Left cardiac atrium (tissue), 4 donors: ENCODE measurements at places on chromosomes 12 and 14. TPM values are rescaled to one million over a fixed set of nuclear protein-coding genes. Genes with fewer than 3 reads are reported as not detected.

RAD51AP1 gene
- total RNA-seq, result 2.8 TPM

KRT2 gene
- total RNA-seq, result not detected

AMN gene
- 0.68 TPM for total RNA-seq

GNB3 gene
- total RNA-seq, result 5.8 TPM

RFLNA gene
- 0.52 TPM for total RNA-seq

MUCL1 gene
- total RNA-seq, result not detected

TMPRSS12 gene
- total RNA-seq, result not detected

NEUROD4 gene
- total RNA-seq, result not detected

GSG1 gene
- not detected for total RNA-seq

PLEKHH1 gene
- total RNA-seq, result 5.5 TPM

RNASE13 gene
- total RNA-seq, result not detected

RFX4 gene
- total RNA-seq, result not detected

TGFB3 gene
- 61.2 TPM for total RNA-seq

NOS1 gene
- 0.06 TPM for total RNA-seq

CINP gene
- 30.0 TPM for total RNA-seq

VRTN gene
- not detected for total RNA-seq

ACRBP gene
- total RNA-seq, result 0.88 TPM
